ENCODE measurements at places on chromosomes 5 and 9.

- H3K27ac ChIP-seq = no peak overlapping the region
- peaks cover 15% of the 10 kb centered on the region for H3K27me3 ChIP-seq
- H3K36me3 ChIP-seq = no peaks in the 10 kb centered on the region
- H3K4me3 ChIP-seq = no peak overlapping the region
- no peaks in the 10 kb centered on the region for H3K4me1 ChIP-seq
- DNase-seq = no peak
Measured at GRCh38 chr5:132807163-132807838, 5.8 kb upstream of the SOWAHA start.

- DNase-seq = no peak
- no peaks in the 10 kb centered on the region for H3K36me3 ChIP-seq
- no peaks in the 10 kb centered on the region for H3K4me1 ChIP-seq
- no peak overlapping the region for H3K27ac ChIP-seq
- H3K27me3 ChIP-seq = no peaks in the 10 kb centered on the region
Measured at GRCh38 chr5:13519131-13519530, 425.4 kb downstream of the DNAH5 start.

DNA sequence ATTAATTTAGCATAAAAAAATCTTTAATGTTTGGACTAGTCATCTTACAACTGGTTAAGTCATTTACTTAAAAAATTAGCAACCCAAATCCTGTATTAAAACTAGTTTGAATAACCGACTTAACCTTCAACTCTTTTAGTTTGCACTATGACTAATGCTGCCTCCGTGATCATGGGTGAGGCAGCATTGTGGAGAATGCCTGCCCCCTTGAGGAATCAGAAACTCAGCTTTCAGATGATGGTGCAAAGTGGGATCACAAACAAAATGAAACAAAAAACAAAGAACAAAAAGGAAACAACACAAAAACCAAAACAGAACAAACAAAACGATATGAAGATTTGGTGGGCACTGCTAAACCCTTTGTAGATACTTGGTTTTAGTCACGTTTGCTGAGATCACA lies 127.0 kb upstream of the PALM2AKAP2 start:
- H3K27me3 ChIP-seq = no peaks in the 10 kb centered on the region
- no peak overlapping the region for H3K27ac ChIP-seq
- H3K4me1 ChIP-seq = no peaks in the 10 kb centered on the region
- no peaks in the 10 kb centered on the region for H3K36me3 ChIP-seq
- peak; percentile 15 for DNase-seq

GRCh38 chr5:104564530-104564929 lies 1001.9 kb upstream of the NUDT12 start:
- H3K4me3 ChIP-seq = no peak overlapping the region
- no peak overlapping the region for H3K27ac ChIP-seq
- DNase-seq = no peak
- H3K27me3 ChIP-seq = no peaks in the 10 kb centered on the region
- H3K36me3 ChIP-seq = no peaks in the 10 kb centered on the region

DNA sequence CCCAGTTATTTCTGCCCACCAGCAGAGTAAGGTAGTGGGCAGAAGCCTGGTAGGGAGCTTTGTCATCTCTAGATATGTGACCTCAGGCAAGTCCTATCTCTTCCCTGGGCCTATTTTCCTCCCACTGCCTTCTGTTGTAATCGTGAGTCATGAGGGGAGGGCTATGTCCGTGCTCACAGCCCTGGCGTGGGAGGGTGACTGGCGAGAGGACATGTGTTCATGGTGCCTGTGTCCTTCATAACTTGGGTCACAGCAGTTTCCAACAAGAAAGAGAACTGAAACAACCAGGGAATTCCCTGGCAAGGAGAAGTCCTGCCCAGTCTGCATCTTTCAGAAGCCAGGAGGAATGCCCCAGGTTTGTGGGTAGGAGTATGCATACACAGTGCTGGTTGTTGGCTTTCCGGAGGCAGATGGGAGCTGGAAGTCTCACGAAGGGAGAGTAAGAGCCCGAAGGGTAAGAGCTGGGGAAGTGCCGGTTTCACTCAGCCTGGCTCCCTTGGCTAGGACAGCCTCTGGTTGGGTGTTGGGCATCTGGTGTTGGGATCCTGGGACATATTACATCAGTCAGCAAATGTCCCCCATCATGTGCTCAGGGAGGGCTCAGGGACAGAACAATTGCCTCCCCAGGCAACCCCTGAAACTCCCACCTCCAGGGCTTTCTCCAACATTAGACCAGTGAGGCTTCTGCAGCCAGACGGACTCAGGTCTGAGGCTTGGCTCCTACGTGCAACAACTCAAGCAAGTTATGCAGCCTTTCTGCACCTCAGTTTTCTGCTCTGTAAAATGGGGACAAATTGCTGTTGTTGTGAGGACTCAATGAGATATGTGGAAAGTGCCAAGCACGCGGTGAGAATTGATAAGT lies 4.3 kb upstream of the TIFAB start:
- peaks cover 41% of the 10 kb centered on the region for H3K4me1 ChIP-seq
- no peaks in the 10 kb centered on the region for H3K27me3 ChIP-seq
- H3K36me3 ChIP-seq = no peaks in the 10 kb centered on the region
- no peak overlapping the region for H3K4me3 ChIP-seq

Data from left lung (tissue), 14 donors.